ENCODE measurements at places on chromosomes 3 and 15. TPM values are rescaled to one million over a fixed set of nuclear protein-coding genes. Genes with fewer than 3 reads are reported as not detected.

GRCh38 chr3:161150001-161150525, 44.9 kb upstream of the B3GALNT1 start:
- H3K36me3 ChIP-seq: no peaks in the 10 kb centered on the region
- H3K27ac ChIP-seq: no peak overlapping the region
- H3K4me3 ChIP-seq: no peak overlapping the region
- H3K27me3 ChIP-seq: no peaks in the 10 kb centered on the region

- H3K4me3 ChIP-seq: no peak overlapping the region
- no peak overlapping the region for H3K27ac ChIP-seq
- H3K36me3 ChIP-seq: no peaks in the 10 kb centered on the region
- DNase-seq: no peak
Observed at GRCh38 chr15:79130535-79131130, 40.1 kb upstream of the RASGRF1 start.

GRCh38 chr3:14145670-14146380, 21.0 kb downstream of the TMEM43 start:
- H3K27ac ChIP-seq: no peak overlapping the region
- no peaks in the 10 kb centered on the region for H3K27me3 ChIP-seq
- H3K36me3 ChIP-seq: peaks cover 10% of the 10 kb centered on the region

GRCh38 chr15:25532269-25533140, 93.7 kb upstream of the UBE3A start:
- DNase-seq: no peak
- peaks cover 20% of the 10 kb centered on the region for H3K4me1 ChIP-seq
- H3K36me3 ChIP-seq: peaks cover 5% of the 10 kb centered on the region
- peaks cover 6% of the 10 kb centered on the region for H3K27me3 ChIP-seq

Gene VGLL3
- 2.0 TPM for total RNA-seq

Gene TRAT1
- not detected for total RNA-seq

DNA sequence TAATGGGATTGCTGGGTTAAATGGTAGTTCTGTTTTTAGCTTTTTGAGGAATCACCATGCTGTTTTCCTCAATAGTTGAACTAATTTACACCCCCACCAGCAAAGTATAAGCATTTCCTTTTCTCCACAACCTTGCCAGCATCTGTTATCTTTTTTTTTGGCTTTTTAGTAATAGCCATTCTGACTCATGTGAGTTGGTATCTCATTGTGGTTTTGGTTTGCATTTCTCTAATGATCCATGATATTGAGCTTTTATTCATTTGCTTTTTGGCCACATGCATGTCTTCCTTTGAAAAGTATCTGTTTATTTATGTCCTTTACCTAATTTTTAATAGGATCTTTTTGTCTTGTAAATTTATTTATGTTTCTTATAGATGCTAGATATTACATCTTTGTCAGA, 288.2 kb downstream of the EPHA6 start:
- no peak overlapping the region for H3K27ac ChIP-seq
- H3K4me3 ChIP-seq: no peak overlapping the region
- DNase-seq: no peak
- no peaks in the 10 kb centered on the region for H3K27me3 ChIP-seq
- no peaks in the 10 kb centered on the region for H3K36me3 ChIP-seq
- peaks cover 1% of the 10 kb centered on the region for H3K4me1 ChIP-seq

- H3K27ac ChIP-seq: no peak overlapping the region
- H3K4me1 ChIP-seq: no peaks in the 10 kb centered on the region
- no peaks in the 10 kb centered on the region for H3K36me3 ChIP-seq
- no peak for DNase-seq
Observed at GRCh38 chr3:140499114-140499757, 178.6 kb upstream of the TRIM42 start.

Gene PRSS50
- 1.9 TPM for total RNA-seq

- H3K4me3 ChIP-seq: no peak overlapping the region
- peaks cover 3% of the 10 kb centered on the region for H3K27me3 ChIP-seq
- H3K27ac ChIP-seq: no peak overlapping the region
- H3K36me3 ChIP-seq: no peaks in the 10 kb centered on the region
- no peak for DNase-seq
Observed at GRCh38 chr3:156172536-156172935, 52.2 kb downstream of the KCNAB1 start.

Gene GOLGA8T
- not detected for total RNA-seq

GRCh38 chr3:196941729-196942225, 551 bp downstream of the NCBP2 start:
- peak overlapping the region; percentile 97 for H3K4me3 ChIP-seq
- H3K27me3 ChIP-seq: no peaks in the 10 kb centered on the region
- peak overlapping the region; percentile 96 for H3K27ac ChIP-seq
- H3K4me1 ChIP-seq: peaks cover 32% of the 10 kb centered on the region
- no peak for DNase-seq
- H3K36me3 ChIP-seq: peaks cover 15% of the 10 kb centered on the region

DNA sequence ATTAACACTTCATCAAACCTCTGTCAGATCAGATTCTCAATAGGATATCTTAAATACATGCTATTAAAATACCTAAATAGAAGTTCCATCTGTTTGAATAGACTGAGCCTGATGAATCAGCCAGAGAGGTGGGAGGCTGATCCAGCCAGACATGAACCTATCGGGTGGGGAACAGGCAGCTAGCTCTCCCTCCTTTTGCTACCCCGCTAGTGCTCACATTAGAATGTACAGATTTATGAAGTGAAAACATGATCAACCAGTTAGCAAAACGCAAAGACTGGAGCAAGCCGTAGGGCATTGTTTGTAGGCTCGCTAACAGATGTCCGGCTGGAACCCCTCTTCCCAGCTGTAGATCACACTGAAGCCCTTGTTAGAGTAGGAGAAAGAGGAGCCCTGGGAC, 54.4 kb downstream of the GTF2E1 start:
- no peaks in the 10 kb centered on the region for H3K27me3 ChIP-seq
- H3K4me3 ChIP-seq: no peak overlapping the region
- H3K27ac ChIP-seq: no peak overlapping the region
- H3K4me1 ChIP-seq: peaks cover under 1% of the 10 kb centered on the region
- no peak for DNase-seq

DNA sequence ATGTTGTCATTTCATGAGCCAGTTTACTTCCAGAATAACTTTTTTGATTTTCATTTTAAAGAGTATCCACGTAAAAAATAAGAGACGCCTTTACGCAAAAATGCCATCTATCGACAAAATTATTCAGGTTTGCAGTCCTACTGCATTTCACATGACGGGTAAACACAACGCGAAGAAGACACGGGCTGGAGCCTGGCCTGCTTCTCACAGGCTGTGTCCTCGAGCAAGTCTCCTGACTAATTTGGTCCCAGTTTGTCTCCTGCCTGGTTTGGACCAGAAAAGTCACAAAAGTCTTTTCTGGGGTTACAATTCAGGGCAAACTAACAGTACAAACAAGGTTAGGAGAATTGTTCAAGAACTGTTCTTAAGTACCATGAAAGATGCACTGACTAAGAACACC, 51.7 kb downstream of the CHSY1 start:
- H3K27me3 ChIP-seq: no peaks in the 10 kb centered on the region
- peaks cover under 1% of the 10 kb centered on the region for H3K36me3 ChIP-seq
- H3K27ac ChIP-seq: no peak overlapping the region
- no peak overlapping the region for H3K4me3 ChIP-seq

DNA sequence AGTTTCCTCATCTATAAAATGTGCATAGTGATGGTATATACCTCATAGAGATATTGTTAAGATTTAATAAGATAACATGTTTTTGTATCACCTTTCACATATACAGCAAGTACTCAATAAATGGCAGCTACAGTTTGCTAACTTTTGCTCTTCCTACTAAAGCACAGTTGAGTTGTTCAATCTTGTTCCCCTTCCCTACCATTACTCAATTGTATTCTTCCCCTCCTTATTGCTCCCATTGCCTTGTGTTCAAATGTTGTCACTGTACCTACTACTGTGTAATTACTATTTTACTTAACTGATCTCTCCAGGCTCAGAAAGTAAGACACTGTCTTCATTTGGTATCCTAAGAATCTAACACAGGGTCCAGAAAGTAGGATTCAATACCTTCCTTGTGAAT, 5.5 kb downstream of the CD47 start:
- H3K27me3 ChIP-seq: no peaks in the 10 kb centered on the region
- no peaks in the 10 kb centered on the region for H3K36me3 ChIP-seq
- no peak overlapping the region for H3K27ac ChIP-seq
- no peak for DNase-seq
- H3K4me3 ChIP-seq: no peak overlapping the region
- peaks cover 2% of the 10 kb centered on the region for H3K4me1 ChIP-seq

- DNase-seq: no peak
- peaks cover under 1% of the 10 kb centered on the region for H3K4me1 ChIP-seq
- no peak overlapping the region for H3K27ac ChIP-seq
- H3K36me3 ChIP-seq: no peaks in the 10 kb centered on the region
- no peak overlapping the region for H3K4me3 ChIP-seq
Observed at GRCh38 chr3:53768478-53769459, 77.5 kb downstream of the CHDH start.

GRCh38 chr3:55562700-55563099, 75.6 kb upstream of the WNT5A start:
- H3K27me3 ChIP-seq: no peaks in the 10 kb centered on the region
- DNase-seq: no peak
- no peak overlapping the region for H3K4me3 ChIP-seq

GRCh38 chr15:78898540-78898939, 25.9 kb downstream of the MORF4L1 start:
- DNase-seq: no peak
- H3K27ac ChIP-seq: peak overlapping the region; percentile 62
- H3K27me3 ChIP-seq: no peaks in the 10 kb centered on the region
- H3K4me3 ChIP-seq: no peak overlapping the region
- peaks cover 2% of the 10 kb centered on the region for H3K4me1 ChIP-seq

DNA sequence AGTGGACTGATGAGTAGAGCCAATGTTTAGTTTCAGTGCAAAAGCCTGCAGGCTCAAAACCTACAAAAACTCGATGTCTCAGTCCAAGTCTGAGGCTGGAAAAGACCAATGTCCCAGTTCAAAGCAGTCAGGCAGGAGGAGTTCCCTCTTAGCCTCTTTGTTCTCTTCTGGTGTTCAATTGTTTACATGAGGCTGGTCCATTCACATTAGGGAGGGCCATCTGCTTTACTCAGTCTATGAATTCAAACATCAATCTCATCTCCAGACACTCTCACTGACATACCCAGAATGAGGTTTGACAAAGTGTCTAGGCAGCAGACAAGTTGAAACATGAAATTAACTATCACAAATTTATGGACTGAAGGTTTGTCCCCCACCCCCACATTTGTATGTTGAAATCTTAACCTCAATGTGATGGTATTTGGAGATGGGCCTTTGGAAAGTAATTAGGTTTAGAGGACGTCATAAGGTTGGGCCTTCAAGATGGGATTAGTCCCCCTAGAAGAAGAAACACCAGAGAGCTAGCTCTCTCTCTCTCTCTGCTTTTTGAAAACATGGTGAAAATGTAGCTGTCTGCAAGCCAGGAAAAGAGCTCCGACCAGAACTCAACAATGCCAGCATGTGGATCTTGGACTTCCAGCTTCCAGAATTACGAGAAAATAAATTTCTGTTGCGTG, 438.5 kb upstream of the RGMA start:
- no peaks in the 10 kb centered on the region for H3K36me3 ChIP-seq
- no peak overlapping the region for H3K27ac ChIP-seq
- H3K4me1 ChIP-seq: peaks cover 4% of the 10 kb centered on the region

- H3K4me3 ChIP-seq: no peak overlapping the region
- no peak overlapping the region for H3K27ac ChIP-seq
- H3K36me3 ChIP-seq: no peaks in the 10 kb centered on the region
Observed at GRCh38 chr15:40499931-40500330, 29.1 kb downstream of the CHST14 start.

Gene SQOR
- total RNA-seq: 39.3 TPM

Gene XYLB
- total RNA-seq: 7.0 TPM

- no peak overlapping the region for H3K4me3 ChIP-seq
- no peak for DNase-seq
- no peaks in the 10 kb centered on the region for H3K36me3 ChIP-seq
- no peak overlapping the region for H3K27ac ChIP-seq
Observed at GRCh38 chr15:57319919-57320560, 56.3 kb upstream of the CGNL1 start.

All from progenitor cell of endocrine pancreas (in vitro differentiated cells).